Activated naive CD4-positive, alpha-beta T cell treated with anti-CD3 and anti-CD28 coated beads, Interleukin-2, amount 50 U/mL, for 72 hours (primary cell): ENCODE measurements at places on chromosomes 4 and X. TPM values are rescaled to one million over a fixed set of nuclear protein-coding genes. Genes with fewer than 3 reads are reported as not detected.

DNA sequence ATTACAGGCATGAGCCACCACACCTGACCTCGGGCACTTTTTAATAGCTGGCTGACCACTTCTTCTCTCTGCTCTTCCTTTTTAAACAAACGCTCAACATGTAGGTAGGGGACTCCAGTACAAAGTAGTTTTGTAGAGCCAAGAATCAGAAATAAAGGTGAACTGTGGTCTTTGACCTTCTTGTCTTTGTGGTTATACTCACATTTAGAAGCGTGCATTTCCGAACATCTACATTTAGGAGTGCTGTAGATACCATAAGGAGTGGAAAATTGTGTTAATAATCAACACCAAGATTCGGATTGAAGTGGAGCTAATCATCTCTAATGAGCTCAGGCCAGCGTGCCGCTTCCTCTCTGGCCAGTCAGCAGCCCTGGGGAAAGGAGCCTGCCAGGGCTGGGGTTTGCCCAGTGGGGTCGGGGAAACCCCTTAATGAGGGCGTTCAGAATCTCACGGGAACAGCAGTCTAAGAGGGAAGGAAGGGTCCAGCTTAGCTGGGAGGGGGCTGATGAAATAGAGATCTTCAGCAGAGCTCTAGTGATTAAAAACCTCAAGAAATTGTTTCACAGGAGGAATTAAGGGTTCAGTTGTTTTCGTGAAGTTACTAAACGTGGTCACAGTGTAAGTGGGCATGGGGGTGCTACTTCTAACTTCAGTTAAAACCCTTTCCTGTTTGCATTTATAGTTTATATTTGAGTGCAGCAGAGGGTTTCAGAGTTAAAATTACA is 81.2 kb downstream of the GAB1 start:
- no peak for DNase-seq

The PABPC1L2B gene
- not detected for total RNA-seq

GRCh38 chrX:14357314-14357713 is 172.0 kb upstream of the GLRA2 start:
- DNase-seq: no peak

DNA sequence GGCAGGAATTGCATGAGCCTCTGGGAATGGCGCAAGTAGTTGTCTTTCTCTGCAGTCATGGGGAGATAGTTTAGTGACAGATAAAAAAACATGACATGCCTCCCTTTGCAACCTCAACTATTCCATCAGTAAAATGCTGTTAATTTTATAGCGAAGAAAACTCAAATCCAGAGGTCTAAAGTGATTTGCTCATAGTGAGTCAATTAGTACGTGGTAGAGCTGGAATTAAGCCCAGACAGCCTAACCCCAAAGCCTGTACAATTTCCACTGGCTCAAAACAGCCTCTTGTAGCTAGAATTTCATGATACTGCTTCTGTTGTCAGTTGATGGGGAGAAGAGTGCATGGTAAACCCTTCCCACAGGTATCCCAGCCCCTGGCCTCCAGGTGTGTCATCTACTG is 81.3 kb upstream of the TRPC5 start:
- no peak for DNase-seq

DNA sequence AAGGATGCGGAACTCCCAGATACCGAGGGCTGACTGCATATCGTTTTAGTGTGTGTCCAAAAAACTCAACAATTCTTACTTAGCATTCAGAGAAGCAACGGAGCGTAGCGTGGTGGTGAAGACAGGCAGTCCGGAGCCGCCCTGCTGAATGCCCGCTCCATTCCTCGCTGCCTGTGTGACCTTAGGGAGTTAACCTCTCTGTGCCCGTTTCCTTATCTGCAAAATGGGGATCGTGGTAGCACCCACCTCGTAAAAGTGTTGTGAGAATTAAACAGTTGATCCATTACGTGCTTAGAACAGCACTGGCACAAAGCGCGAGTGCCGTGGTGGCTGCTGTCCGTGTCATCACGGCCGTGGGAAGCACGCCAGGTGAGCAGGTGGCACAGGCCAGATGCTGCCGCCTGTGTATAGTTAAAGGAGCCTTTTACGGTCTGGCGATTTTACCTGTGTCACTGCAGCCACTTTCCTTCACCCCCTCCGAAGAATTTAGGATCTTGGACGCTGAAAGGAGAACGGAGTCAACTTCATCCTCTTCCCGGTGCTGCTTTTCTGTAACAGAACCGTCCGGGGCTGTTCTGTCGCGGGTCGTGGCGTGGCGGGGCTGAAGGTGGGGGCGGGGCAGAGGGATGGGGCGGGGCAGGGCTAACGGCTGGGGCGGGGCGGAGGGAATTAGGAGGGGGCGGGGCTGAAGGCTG is 885 bp downstream of the CCDC110 start:
- peak; percentile 62 for DNase-seq

The SOWAHD gene
- not detected for total RNA-seq

- no peak for DNase-seq
Observed at GRCh38 chrX:27350476-27350875, 112.7 kb downstream of the PPP4R3C start.
